ENCODE measurements at places on chromosomes 5 and 9.

- DNase-seq = no peak
These were observed 764.7 kb upstream of the ARRDC3 start for GRCh38 chr5:92147798-92148197.

GRCh38 chr5:132431632-132432031 lies 58.9 kb downstream of the IRF1 start:
- no peak for DNase-seq

DNA sequence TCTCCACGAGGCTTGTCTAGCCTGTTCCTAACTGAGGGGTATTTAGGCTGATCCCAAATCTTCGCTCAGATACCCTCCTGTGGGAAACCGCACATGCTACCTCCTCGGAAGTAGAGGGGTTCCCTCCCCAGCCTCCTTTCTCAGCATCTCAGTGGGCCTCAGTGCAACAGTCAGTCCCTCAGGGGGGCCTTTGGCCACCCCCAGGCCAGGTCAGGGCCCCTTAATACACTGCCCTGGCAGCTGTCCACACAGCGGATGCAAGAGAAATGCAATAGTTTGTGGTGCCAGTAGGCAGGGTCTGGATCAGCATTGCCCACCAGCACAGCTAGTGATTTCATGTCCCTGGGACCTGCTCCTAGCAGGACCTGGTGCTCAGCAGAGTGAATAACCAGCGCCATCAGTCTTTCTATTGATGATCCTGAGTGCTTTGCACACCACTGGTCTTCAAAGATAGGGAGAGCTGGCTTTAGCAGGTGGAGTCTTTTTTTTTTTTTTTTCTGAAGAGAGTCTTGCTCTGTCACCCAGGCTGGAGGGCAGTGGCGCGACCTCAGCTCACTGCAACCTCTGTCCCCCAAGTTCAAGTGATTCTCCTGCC lies 7.5 kb downstream of the PLPP7 start:
- DNase-seq = no peak

- peak; percentile 50 for DNase-seq
These were observed 5.8 kb upstream of the TRIM41 start for GRCh38 chr5:181217111-181217802.

DNA sequence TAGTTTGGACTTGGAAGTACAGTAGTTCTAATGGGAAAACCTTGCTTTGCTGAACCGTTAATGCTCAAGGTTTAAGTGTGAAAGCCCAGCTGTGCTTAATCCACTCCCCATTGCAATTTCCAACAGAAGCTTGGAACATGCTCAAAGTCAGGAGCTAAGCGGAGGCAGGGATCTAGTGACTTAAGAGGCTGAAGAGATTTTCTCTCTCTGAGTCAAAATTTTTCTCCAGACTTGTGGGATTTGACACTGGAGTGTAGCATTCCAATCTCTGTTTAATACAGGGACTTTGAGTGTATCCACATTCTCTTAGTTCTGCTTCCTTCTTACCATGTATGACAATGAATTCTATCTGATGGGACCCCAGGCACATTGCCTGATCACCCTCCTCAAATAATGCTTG lies 471.8 kb downstream of the KIF4B start:
- DNase-seq = no peak

- DNase-seq = no peak
These were observed 122.5 kb downstream of the RFK start for GRCh38 chr9:76271755-76272154.

DNA sequence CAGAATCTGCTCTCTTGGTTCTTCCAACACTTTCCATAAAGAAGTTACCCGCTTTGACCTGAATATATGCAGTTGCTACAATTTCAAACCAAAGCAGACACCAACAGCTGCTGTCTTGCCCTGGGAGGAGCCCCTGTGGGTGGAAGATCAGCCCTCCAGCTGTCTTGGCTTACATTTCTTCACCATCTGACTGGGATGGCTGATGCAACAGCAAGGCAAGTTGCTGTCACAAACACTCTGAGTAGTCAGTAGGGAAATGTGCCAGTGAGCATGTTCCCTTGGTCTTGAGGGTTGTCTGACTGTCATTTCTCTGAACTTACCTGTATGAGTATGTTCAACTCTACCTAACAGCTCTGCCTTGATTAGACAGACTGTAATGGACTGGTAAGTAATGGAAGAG lies 152.9 kb downstream of the SGCD start:
- DNase-seq = no peak

GRCh38 chr9:75238311-75238976 lies 150.1 kb downstream of the OSTF1 start:
- no peak for DNase-seq

- no peak for DNase-seq
These were observed 142.9 kb downstream of the TRIO start for GRCh38 chr5:14286007-14286406.

- DNase-seq = no peak
These were observed 16.2 kb upstream of the TLE4 start for GRCh38 chr9:79555474-79556089.

DNA sequence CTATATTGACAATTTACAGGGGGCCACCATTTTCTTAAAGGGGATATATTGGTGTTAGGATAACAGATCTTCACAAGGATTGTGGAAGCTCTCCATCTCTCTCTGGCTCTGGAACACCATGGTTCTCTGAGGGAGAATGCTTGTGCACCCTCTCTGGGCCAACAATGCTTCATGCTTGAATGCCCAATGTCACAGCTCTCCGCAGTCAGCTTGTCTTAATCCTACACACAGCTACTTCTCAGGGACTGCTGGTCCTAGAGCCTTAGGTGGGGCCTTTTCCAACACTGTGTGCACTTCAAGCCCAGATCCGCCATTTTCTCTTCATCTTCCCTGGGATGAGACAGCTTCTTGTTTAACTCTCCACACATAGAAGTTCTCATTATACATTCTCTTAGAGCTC lies 6.9 kb upstream of the PDLIM4 start:
- DNase-seq = no peak

GRCh38 chr5:115418788-115419187 lies 122.3 kb upstream of the CCDC112 start:
- no peak for DNase-seq

DNA sequence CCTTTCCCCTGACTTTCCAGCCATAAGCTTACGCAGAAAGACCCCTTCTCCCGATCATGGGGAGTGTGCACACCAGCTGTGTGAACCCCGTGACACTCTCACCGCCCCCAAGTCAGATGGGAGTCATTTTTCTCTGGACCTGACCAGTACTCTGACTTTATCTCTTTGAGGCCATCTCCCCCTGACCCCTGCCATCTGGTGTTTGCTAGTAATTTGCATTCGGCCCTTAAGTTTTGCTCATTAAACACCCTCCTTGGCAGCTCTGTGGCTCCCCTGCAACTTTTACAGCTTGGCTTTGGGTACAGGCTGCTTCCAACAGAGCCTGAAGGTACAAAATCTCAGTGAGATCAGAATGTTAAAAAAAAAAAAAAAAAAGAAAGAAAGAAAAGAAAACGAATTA lies 43.9 kb downstream of the PDZD2 start:
- no peak for DNase-seq

GRCh38 chr5:92337772-92338234 lies 954.7 kb upstream of the ARRDC3 start:
- no peak for DNase-seq

DNA sequence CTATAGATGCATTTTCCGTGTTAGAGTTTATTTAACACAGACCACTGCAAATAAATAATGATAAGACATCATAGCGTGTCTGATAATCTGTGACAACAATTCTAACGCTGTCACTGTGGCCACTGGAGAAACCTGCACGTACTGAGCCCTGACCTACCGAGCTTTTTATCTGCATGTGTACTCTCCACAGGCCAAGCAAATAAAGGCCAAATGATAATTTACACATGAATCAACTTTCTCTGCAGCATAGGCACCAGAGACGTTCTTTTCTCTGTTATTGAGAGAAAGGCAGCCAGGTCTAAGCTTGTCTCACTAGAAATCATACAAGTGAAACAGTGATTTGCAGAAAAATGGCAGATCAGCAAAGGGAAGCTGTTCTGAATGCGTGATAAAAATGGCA lies 75.8 kb downstream of the POU5F2 start:
- DNase-seq = no peak

DNA sequence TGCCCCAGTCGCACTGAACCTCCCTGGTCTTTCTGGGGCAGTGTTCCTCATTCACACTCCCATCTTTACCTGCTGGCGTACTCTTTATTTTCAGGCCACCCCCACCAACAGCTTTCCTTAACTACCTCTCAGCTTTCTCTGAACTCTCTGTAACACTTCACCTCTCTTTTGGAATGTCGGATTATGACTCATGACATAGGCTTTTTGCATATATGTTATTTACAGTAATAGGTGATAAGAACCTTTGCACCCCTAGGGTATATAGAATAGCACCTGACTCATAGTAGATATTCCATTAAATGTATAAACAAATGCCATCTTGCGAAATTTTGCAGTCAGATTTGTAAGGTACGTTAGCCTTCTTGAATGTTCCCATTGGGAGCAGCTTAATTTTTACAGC lies 52.9 kb upstream of the MIER3 start:
- DNase-seq = no peak

DNA sequence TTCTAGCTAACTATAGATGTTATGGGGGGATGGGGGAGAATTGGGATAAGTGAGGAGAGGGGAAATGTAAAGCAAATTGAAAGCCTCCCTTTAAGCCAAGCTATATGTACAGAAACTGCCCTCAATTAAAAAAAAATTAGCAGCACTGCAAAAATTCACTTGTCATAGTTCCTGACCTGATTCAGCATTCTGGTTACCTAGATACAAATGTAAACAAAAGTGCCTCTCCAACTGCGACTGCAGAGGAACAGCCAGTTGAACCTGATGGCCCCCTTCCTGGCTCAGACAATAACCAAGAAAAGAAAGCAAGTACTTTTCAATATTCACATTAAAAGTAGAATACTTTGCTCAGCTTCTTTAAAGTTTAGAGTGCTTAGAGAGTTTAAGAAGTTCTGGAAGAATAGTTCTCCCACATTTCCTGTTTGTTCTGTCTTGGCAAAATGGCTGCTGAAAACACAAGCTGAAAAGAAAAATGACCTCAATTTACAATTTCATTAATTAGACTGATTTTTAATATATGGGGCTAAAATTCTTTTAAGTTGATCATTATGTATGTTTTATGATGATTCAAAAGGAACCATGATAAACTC lies 1.5 kb downstream of the FAM81B start:
- DNase-seq = no peak

DNA sequence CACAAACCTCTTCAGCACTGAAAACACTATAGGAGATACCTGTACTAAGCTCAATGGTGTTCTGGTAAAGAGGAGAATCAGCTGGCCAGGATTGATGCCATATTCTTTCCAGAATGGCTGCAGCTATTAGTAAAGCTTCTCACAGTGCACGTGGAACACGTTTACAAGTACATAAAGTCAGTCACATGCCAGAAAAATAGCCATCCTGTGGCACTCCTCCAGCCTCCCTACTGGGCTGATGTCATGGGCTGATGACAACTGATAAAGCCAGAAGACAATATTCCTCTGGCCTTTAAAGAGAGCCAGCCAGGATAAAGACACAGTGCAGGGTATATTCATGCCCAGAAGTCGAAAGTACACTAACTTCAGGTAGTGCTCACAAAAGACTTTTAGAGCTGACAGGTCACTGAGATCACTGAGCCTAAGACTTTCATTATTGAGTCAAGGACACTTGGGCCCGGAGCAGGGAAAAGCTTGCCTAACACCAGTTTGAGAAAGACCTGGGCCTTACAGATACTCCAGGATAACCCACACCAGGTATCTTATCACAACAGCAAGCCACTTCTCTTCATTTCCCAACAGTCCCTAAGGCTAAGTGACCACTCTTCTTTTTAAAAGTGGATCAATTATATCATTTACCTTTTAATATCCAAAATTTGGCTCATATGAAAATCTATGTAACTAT lies 29.4 kb downstream of the ABITRAM start:
- no peak for DNase-seq
